ENCODE measurements at places on chromosomes 12 and 14.

GRCh38 chr12:79317179-79317847 is 373.5 kb downstream of the PAWR start:
- DNase-seq = no peak

DNA sequence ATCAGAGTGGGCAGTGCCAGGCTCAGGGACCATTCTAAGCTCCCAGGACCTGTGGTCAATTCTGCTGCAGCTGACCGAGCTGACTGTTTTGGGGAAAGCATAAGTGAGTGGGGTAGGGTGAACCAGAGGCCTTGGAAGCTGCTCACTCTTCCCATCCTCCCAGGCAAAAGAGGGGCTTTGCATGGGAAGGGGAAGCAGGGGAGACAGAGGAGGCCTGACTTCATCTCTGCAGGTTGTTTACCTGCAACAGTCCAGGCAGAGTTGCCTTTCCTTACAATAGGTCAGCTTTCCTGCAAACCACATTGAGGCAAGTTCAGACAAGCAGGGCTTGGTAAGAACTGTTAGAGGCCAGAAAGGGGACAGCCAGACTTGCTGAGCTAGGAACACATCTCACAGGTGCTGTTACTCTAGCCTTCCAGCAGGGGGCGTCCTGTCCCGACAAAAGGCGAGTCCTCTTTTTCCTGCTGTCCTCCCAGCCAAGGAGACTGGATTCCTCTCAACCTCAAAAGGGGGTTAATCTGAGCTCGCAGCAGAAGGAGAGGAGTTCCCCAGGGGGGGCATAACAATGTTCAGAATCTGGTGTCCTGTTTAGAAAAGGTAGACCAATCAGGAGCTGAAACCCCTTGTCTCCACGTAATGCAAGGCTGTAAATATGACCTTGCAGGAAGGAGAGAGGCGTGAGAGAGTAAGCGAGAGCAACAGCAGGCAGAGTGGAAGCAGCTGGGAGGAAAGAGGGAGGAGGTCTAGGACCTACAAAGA is 4.3 kb upstream of the DHRS2 start:
- peak; percentile 80 for DNase-seq

GRCh38 chr12:112112409-112113133 is 4.0 kb upstream of the NAA25 start:
- DNase-seq = no peak

DNA sequence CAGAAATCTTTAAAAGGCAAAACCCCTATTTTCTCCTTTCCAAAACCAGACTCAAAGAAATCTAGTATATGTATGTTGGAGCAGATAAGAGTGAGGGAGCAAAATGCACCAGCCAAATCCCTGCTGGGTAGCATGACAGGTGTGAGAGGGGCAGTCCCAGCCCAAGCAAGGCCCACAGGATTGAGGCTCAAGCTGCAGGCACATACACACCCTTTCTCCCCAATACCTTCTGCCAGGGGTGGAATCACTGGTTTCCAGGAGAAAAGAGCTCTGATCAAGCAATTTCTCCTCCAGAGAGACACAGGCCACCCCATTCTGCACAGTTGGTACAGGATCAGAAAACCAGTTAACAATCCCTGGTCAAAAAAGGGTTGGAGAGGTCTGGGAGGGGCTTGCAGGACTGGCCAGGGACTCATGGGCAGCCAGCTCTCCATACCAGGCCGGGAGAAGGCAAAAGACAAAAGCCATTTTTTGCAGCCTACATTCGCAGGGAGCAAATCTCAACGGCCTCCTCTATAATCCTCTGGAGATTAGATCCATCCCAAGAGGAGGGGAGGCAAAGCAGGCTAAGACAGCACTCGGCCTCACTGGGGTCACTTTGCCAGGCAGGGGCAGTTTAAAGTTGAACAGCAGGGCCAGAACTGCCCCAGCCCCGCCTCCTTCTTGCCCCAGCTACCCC is 2.1 kb downstream of the KMT2D start:
- DNase-seq = no peak

DNA sequence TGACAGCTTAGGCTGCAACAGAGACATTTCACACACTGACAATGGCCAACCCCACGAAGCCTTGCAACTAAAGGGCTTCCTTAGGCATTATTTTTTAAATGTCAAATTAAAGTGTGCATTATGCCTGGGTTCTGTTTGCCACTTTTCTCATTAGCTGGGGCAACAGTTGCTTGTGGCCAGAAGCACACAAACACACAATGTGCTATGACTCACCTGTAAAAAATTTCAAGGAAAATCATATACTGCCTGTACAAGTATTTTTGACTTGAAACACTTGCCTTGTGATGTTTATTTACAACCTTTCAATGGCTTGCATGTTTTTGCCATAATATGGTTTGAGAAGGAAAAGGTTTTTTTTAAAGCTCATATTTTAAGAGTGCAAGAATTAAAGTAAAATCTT is 1.9 kb downstream of the NTN4 start:
- DNase-seq = no peak

DNA sequence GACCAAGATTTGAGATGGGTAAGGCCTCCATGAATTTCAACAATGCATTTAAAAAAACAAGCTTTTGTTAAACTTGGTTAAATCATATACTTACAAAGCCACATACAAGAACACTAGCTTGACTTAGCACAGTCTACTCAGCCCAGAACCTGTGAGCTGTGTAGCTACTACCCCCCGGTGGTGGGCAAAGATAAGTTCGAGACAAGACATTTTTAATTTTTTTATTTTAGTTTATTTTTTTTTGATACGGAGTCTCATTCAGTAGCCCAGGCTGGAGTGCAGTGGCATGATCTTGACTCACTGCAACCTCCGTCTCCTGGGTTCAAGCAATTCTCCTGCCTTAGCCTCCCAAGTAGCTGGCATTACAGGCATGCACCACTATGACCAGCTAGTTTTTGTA is 3.7 kb upstream of the NECAP1 start:
- DNase-seq = no peak

GRCh38 chr14:59428581-59429012 is 36.6 kb downstream of the GPR135 start:
- DNase-seq = no peak

DNA sequence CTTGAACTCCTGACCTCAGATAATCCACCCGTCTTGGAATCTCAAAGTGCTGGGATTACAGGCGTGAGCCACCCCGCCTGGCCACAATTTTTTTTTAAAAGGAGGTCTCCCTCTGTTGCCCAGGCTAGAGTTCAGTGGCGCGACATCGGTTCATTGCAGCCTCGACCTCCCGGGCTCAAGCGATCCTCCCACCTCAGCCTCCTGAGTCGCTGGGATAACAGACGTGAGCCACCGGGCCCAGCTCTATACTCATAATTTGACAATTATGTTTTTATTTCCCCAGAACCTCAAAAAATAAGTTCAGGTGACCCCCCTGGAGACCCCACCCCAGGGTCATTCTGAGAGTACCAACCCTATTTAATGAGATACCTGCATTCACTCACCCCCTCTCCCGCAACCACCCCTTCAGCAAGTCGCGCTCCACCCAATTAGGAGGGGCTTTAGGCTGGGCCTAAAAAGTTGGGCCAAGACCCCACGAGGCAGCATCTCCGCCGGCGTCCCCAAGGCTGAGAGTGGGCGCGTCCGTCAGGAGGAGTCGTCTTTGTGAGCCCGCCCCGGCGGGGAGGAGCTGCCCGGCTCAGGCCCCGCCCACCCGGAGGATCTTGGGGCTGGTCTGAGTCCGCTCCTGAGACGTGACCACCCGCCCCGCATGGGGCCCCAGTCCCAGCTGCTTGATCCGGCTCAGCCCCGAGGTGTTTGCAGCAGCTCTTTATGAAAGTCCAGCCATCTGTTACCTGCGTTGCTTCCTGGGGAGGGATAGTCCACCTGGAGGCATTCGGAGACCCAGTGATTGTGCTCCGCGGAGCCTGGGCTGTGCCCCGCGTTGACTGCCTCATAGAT is at the start of gene ANKRD33:
Gene ANKRD33 (plus strand): TSS at position 628 of the 840 bp plus-strand sequence. CDS start 84 bp downstream, at position 712.
- DNase-seq = no peak

GRCh38 chr14:103382376-103382775 is 2.8 kb upstream of the MARK3 start:
- no peak for DNase-seq

GRCh38 chr12:55788546-55788945 is 29.0 kb downstream of the SARNP start:
- no peak for DNase-seq

DNA sequence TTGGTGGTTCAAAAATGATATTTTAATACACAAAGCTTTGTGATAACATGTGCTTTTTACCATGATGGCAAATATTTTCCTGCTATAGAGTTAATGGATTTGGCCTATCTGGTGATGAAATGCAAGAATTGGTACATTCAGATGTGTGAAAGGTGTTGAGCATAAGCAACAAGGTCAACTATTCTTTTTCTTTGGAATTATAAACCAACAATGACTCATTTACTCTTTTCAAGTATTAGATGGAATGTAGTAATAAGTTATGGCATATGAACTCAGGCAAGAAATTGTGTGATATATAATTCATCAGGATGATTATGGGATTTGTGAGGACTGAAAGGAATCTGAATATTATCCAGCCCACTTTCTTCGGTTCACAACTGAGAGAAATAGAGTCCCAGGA is 471.4 kb downstream of the ETNK1 start:
- no peak for DNase-seq

All from activated naive CD8-positive, alpha-beta T cell treated with anti-CD3 and anti-CD28 coated beads, Interleukin-2, amount 10 ng/mL, durations not matched to agents 7 days and 5 days (primary cell).